ENCODE measurements at places on chromosomes 4 and X.

GRCh38 chr4:154574311-154574710 is 11.5 kb downstream of the FGB start:
- DNase-seq = no peak

- no peak for DNase-seq
Measured at GRCh38 chr4:186015212-186015817, 53.6 kb upstream of the TLR3 start.

GRCh38 chr4:189463734-189464133 is 476.9 kb upstream of the FRG1 start:
- no peak for DNase-seq

- no peak for DNase-seq
Measured at GRCh38 chr4:132001542-132001941, 1147.6 kb upstream of the PCDH10 start.

GRCh38 chr4:26717332-26717731 is 133.4 kb downstream of the TBC1D19 start:
- no peak for DNase-seq

- no peak for DNase-seq
Measured at GRCh38 chrX:10083809-10084208, 73.0 kb upstream of the CLCN4 start.

Data from caudate nucleus (tissue), 63 donors.